Stimulated activated CD4-positive, alpha-beta T cell treated with anti-CD3 and anti-CD28 coated beads, TNF-alpha, amount 100 ng/mL, for 4 hours (primary cell): ENCODE measurements at places on chromosomes 13 and 19.

DNA sequence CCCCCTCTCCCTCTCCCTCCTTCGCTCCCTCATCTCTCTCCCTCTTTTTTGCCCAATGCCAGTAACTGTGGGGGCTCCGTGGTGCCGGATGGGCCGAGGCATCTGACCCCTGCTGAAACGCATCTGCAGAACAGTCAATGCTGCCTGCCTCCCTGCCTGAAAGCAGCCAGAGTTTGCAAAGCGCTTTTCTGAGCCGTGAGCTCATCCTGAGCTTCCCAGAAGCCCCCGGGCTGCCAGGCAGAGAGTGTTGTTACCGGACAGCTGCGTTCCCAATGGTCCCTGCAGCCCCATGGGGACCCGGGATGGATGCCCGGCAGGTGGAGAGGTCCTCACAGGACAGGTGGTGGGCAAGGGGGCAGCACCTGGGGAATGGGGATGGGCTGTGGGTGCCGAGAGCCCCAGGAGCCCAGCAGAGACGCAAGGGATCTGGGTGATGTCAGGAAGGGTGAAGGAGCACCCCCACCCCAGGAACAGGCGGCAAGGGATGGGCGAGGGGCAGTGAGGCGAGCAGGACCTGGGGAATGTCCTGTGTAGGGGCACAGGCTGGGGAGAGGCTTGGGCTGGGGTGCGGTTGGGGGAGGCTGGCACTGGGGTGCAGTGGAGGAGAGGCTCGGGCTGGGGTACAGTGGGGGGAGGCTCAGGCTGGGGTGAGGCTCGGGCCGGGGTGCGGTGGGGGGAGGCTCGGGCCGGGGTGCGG lies 33.0 kb downstream of the GPX4 start:
- DNase-seq, result no peak

DNA sequence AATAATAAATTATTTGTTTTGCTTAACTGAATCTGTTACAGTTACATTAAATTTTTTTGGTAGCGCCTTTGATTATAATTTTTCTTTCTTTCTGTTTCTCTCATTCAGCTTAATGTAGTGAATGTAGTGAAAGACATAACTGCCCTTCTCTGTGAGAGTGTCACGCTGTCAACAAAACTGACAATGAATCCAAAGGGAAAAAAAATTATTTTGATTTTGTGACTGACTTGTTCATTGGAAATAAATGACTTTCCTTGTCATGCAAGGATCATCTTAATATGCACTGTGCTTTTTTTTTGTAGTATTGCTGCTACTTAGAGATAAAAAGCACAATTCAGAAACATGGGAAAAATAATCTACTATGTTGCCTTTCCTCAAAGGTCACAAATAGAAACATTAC lies 1196.4 kb downstream of the PCDH17 start:
- no peak for DNase-seq

GRCh38 chr19:48648134-48648533 lies 2.1 kb upstream of the CA11 start:
- DNase-seq, result no peak

GRCh38 chr19:11446652-11447301 lies 11.3 kb downstream of the PRKCSH start:
- no peak for DNase-seq

DNA sequence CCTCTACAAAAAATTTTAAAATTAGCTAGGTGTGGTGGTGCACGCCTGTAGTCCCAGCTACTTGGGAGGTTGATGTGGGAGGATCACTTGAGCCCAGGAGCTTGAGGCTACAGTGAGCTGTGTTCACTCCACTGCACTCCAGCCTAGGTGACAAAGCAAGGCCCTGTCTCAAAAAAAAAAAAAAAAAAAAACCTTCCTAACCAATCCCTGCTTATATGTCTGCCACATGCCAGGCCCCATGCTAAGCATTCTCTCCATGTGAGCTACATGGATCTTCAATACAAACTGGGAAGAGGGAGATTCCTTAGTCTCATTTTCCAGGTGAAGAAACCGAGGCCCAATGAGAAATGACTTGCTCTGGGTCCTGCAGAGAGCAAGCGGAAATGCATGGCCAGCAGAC lies 2.3 kb upstream of the OVOL3 start:
- no peak for DNase-seq

DNA sequence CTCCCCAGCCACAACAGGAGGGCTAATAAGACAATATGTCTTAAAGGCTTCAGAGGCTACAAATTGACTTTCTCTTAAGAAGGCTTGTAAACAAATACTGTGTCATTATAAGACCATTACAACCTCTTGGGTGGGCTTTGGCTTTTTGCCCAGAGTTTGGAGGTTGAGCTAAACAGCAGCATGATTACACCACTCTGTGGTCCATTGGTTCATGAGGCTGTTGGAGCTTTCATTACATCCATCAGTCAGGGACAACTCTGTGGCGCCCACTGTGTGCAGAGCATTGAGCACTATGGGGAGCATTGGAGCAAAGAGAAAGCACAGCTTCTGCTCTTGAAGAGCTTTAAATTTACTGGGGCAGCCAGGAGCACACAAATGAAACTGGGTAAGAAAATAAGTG lies 75.9 kb downstream of the TNFSF11 start:
- no peak for DNase-seq

- no peak for DNase-seq
Measured at GRCh38 chr13:76813891-76814290, 72.3 kb downstream of the KCTD12 start.

GRCh38 chr13:24068472-24068871 lies 92.0 kb upstream of the SPATA13 start:
- no peak for DNase-seq
